ENCODE measurements at places on chromosomes 11 and 22. TPM values are rescaled to one million over a fixed set of nuclear protein-coding genes. Genes with fewer than 3 reads are reported as not detected.

GAS2 gene
- 2.1 TPM for total RNA-seq

TEX54 gene
- total RNA-seq, result not detected

OR52A1 gene
- not detected for total RNA-seq

OR8D4 gene
- not detected for total RNA-seq

YPEL1 gene
- 7.5 TPM for total RNA-seq

SPON1 gene
- 68.9 TPM for total RNA-seq

RIMBP3B gene
- not detected for total RNA-seq

PPP2R5B gene
- 21.0 TPM for total RNA-seq

CHRM1 gene
- 7.3 TPM for total RNA-seq

MRTFA gene
- 59.4 TPM for total RNA-seq

UBE2L3 gene
- total RNA-seq, result 37.4 TPM

TAF6L gene
- 51.3 TPM for total RNA-seq

C11orf16 gene
- 13.1 TPM for total RNA-seq

OR52A5 gene
- total RNA-seq, result not detected

CASP5 gene
- 4.1 TPM for total RNA-seq

SLC35C1 gene
- 50.9 TPM for total RNA-seq

RBM7 gene
- 25.4 TPM for total RNA-seq

SYT9 gene
- total RNA-seq, result not detected

Measured in upper lobe of left lung (tissue), 6 donors.